ENCODE measurements at places on chromosomes 2 and 18.

DNA sequence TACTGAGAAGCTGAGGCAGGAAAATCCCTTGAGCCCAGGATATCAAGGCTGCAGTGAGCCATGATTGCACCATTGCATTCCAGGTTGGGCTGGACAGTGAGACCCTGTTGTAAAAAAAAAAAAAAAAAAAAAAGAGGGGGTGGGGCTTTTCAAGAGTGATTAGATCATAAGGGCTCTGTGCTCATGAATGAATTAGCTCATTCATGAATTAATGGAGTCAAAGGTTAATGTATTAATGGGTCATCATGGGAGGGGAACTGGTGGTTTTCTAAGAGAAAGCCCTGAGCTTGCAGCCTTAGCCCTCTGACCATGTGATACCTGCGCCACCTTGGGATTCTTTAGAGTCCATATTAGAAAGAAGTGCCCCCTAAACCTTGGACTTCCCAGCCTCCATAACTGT lies 4.5 kb downstream of the SLC19A3 start:
- no peak for DNase-seq

- no peak for DNase-seq
These were observed 5.9 kb downstream of the MFSD2B start for GRCh38 chr2:24015562-24016375.

DNA sequence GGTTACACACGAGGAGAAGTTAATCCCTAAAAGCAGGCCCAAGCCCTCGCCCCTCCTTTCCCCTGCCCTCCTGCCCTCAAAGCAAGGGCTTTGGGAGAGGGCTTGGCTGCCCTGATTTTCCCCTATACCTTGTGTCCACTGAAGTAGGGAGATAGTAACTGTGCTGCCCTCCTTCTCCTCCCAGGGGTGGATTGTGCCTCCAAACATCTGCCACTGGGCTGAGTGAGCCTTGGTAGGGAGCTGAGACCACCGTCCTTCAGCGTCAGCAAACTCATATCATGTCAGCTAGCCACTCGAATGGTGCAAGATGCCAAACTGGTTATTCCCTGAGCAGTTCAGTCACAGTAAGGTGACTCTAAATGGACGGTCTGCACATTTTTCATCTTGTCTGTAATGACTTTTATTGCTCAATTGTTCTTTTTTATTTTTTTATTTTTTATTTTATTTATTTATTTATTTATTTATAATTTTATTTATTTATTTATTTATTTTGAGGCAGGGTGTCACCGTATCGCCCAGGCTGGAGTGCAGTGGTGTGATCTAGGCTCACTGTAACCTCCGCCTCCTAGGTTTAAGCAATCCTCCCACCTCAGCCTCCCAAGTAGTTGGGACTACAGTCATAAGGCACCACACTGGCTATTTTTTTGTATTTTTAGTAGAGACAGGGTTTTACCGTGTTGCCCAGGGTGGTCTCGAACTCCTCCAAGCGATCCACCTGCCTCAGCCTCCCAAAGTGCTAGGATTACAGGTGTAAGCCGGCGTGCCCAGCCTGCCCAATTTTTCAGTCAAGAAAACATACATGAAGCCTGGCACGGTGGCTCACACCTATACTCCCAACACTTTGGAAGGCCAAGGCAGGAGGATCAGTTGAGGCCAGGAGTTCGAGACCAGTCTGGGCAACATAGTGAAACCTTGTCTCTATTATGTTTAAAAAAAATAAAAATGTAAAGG lies 8.7 kb downstream of the PCBP1 start:
- no peak for DNase-seq

DNA sequence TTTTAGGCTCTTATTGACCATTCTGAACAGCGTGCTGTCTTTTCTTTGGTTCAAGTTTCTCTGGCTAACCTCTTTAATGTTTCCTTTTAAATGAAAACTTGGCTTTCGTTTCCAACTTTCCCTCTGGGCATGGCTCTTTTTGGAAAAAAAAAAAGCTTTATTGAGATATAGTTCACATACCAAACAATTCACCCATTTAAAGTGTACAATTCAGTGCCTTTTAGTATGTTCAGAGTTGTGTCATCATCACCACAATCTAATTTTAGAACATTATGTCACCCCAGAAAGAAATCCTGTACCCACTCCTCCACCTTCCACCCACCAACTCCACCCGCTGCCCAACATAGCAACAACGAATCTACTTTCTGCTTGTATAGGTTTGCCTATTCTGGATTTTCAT lies 322.4 kb downstream of the ADCYAP1 start:
- no peak for DNase-seq

DNA sequence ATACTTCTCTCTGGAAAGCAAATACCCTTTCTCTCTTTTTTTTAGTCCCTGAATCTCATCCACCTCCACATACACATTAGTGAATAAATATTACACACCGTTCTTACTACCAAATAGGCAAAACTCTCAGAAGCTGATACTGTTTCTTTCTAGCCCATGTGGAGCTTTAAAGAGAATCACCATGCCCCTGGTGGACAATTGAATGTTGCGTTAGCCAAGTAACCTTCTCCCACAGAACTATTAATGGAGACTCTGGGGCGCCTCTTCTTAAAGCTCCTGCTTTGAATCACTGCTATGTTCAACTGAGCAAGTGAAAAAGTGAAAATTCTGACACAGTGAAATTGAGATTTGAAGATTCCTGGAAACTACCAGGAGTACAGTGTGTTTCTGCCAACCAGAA lies 522.8 kb upstream of the CDH7 start:
- DNase-seq = no peak

DNA sequence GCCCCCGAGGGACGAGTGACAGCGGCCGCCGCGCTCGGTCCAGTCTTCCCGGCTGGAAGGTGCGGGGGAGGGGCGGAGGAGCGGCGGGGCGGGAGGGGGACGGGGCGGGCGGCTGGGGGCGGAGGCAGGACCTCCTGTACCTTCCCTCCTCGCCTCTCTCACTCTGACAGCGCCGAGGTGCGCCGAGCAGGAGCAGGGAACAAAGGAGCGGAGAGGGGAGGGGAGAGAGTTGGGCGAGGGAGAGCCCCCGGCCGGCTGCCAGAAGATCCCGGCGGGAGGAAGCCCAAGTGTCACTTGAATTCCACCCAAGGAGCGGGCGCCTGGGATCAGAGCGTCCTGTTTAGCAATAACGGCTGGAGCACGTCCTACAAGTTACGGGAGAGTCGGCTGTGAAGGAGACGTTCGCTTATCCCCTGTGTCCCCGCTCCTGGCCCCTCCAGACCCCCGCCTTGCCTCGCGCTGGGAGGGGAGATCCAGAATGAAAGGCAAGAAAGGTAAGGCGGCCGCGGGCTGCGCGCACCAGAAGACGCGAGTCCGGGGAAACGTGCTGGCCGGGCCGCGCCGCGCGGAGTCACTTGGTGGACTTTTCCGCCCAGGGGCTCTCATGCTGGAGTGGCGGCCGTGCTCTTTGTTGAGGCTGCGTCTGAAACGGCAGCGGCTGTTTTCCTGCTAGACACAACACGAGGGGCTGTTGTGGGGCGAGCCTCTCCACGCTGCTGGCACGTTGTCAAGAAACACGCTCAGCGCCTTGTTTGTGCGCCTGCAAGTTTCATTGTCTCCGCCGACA lies at the start of gene TGIF1:
Gene TGIF1, plus strand, starts transcription at position 161 of the 787 bp plus-strand sequence. Its CDS starts 318 bp downstream, at position 479.
- peak; percentile 15 for DNase-seq

GRCh38 chr18:64882896-64883295 lies 734.0 kb upstream of the LINC00305 start:
- DNase-seq = no peak

DNA sequence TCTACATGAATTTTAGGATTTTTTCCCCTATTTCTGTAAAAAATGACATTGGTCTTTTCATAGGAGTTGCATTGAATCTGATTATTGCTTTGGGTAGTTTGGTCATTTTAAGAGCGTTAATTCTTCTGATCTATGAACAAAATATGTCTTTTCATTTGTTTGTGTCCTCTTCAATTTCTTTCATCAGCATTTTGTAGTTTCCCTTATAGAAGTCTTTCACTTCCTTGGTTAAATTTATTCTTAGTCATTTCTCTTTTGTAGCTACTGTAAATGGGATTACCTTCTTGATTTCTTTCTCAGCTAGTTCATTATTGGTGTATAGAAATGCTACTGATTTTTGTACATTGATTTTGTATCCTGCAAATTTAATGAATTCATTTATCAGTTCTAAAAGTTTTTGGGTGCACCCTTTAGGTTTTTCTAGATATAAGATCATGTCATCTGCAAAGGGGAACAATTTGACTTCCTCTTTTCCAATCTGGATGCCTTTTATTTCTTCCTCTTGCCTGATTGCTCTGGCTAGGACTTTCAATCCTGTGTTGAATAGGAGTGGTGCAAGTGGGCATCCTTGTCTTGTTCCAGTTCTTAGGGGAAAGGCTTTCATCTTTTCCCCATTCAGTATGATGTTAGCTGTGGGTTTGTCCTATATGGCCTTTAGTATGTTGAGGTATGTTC lies 36.6 kb upstream of the AAK1 start:
- no peak for DNase-seq

DNA sequence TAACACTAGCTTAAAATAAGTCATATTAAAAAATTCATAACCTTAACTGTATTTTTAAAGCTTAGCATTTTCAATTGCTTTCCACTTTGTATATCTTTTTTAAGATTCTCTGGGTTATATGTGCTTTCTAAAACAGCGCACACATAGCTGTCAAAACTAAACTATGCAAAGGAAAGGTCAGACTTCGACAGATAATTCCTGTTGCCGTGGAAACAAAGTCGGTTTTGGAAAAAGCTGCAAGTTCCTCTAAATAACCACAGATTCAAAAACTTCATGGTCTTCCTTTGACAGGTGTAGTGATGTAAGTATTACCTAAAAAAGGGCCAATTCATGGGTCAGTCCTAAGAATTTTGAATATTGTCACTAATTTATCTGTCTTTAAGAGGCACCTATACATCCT lies 249.6 kb upstream of the TFPI start:
- DNase-seq = no peak

DNA sequence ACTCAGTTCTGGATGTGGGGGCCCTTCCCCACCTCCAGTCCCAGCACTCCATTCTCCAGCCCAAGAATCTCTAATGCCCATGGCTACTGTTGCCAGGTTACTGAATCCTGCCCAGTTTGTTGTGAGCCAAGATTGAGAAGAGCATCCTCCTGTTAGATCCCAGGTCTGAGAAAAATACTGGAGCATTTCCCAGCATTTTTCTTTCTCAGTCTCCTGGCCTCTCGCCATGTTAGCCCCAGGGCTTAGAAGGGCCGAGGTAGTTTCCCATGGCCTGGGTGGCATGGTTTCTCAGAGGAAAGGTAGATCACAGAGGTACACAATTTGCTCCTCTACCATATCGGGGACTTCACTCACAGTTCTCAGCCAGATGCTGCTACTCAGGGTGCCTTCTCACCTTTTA lies 135.7 kb downstream of the OTX1 start:
- no peak for DNase-seq

DNA sequence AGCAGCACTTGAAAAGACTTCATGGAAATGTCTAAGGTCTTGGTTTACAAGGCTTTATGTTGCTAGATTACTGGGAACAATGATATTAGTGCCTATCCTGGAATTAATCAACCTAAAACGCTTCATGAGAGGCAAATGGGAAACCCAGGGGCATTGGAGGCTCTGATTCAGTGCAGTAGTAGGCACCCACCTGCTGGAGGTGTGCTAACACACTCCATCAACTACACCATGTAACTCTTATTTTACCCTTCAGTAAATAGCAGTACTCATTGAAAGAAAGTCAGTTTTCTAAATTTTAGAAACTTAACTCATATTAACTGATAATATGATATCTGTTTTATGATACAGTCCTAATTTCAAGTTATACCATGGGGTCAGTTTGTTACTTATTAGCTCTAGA lies 17.4 kb upstream of the HNRNPA3 start:
- DNase-seq = no peak

DNA sequence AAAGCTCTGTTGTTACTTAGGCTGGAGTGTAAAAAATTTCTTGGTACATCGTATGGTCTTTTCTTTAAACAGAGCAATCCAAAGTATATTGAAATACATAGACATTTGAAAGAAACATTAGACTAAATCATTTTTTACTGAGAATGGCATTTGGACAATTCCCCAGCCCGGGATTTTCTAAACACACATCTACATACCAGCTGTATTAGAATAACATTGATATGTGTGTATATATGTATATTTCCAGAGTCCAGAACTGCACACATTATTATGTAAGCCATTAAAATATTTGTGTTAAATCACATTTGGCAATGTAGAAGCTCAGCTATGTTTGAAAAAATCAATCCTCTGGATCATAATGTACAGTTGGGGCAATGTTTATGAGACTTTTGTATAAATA lies 1853.6 kb upstream of the LRRTM1 start:
- DNase-seq = no peak

GRCh38 chr2:137367361-137367760 lies 596.9 kb upstream of the HNMT start:
- DNase-seq = no peak

- no peak for DNase-seq
These were observed at the start of gene KLHL29 for GRCh38 chr2:23384551-23385343. TSS of gene KLHL29 (plus strand) at chr2:23385179. CDS start at chr2:23562197, 177,018 bp downstream.

- peak; percentile 29 for DNase-seq
These were observed 431 bp upstream of the EIF5B start for GRCh38 chr2:99336804-99337112.

DNA sequence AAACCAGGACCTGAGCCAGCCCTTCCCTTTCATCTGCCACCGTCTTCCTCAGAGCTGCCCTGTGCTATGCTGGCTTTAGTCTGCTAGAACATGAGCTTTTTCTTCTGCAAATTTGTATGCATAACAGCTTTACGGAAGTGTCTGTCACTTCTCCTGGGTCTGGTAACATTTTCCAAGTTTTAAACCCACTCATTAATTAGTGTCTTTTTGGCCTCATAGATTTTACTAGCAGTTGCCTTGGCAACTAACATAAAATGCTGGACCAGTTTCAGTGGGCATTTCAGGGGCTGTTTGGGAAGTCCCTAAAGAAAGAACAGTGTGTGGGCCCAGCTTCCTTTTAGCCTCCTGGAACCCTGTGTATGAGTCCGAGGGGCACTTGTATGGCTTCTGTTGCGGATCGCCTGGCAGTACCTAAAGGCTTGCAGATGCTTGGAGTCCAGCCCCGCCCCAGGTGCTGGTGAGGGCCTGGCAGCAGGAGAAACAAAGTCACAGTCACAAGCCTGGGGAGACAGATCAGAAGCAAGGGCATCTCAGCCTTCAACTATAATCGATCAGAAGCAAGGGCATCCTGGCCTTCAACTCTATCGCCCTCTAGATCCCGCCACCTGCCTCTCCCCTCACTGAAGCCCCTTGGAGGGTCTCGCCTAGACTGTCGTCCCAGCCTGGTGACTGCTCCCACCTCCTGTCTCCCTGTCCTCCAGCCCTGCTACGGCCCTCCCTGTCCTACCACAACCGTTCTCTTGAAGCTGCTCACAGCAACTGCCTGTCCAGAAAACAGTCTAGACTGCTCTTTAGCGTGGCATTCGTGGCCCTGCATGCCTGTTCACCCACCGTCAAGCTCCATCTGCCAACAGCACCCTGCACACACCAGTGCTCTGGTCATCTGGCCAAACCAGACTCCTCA lies 36.8 kb upstream of the MAPRE3 start:
- no peak for DNase-seq

GRCh38 chr2:46050027-46050426 lies 247.2 kb upstream of the EPAS1 start:
- no peak for DNase-seq

- DNase-seq = no peak
These were observed 38.7 kb downstream of the ZC3H8 start for GRCh38 chr2:112216167-112216566.

- no peak for DNase-seq
These were observed 1834.1 kb upstream of the PIK3C3 start for GRCh38 chr18:40120796-40121391.

Data from GDM1 (cell line).